ENCODE measurements at places on chromosomes 3 and 15.
A peak's percentile ranks its signal among the peaks of the same experiment; 100 is the strongest.

DNA sequence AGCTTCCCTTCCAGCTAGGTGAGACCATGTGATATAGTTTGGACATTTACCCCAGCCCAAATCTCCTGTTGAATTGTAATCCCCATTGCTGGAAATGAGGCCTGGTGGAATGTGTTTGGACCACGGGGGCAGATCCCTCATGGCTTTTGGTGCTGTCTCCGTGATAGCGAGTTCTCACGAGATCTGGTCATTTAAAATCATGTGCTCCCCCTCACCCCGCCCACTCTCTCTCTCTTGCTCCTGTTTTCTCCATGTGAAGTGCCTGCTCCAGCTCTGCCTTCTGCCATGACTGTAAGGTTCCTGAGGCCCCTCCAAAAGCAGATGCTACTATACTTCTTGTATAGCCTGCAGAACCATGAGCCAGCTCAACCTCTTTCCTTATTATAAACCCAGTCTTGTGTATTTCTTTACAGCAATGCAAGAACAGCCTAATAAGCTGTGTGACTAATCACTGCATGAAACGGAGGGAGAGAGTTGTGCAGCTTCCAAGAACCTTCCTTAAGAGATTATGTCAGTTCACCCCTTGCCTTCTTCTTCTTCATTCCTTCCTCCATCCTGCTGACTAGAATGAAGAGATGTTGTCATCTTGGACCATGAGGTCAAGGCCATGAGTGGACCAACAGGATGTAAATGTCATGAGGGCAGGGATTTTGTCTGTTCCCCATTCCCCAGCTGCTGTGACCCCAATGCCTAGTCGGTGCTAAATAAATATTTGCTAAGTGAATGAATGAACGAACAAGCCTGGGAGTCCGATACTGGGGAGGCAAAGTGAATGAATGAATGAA lies 91.0 kb downstream of the CPN2 start:
- DNase-seq: no peak

- DNase-seq: no peak
Measured at GRCh38 chr3:195717416-195717815, 3.4 kb upstream of the MUC20 start.

GRCh38 chr15:56831467-56832005 lies 86.9 kb upstream of the TCF12 start:
- DNase-seq: no peak

- DNase-seq: no peak
Measured at GRCh38 chr15:52104532-52105004, 8.0 kb downstream of the BCL2L10 start.

DNA sequence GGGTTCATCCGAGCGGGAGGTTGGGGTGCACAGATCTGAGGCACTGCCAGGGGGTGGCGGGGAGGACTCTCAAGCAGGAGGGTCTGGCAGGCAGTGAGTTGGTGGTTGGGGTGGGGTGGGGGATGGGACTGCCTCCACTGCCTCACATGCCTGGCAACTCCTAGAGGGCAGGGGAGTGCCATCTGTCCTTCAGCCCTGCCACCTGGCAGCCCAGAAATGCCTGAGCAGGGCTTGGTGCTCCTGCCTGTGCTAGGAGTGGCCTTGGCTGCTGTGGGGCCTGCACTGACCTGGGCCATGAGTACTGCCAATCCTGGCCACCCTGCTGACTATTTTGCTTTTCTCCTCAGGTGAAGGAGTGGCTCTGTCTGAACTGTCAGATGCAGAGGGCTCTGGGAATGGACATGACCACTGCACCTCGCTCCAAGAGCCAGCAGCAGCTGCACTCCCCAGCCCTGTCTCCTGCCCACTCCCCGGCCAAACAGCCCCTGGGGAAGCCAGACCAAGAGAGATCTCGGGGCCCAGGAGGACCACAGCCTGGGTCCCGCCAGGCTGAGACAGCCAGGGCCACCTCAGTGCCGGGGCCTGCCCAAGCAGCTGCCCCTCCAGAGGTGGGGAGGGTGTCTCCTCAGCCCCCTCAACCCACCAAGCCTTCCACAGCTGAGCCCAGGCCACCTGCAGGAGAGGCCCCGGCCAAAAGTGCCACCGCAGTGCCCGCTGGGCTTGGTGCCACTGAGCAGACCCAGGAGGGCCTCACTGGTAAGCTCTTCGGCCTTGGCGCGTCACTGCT lies 32.0 kb upstream of the APEH start:
- no peak for DNase-seq

GRCh38 chr3:15223685-15224572 lies 17.9 kb downstream of the CAPN7 start:
- DNase-seq: peak; percentile 43

DNA sequence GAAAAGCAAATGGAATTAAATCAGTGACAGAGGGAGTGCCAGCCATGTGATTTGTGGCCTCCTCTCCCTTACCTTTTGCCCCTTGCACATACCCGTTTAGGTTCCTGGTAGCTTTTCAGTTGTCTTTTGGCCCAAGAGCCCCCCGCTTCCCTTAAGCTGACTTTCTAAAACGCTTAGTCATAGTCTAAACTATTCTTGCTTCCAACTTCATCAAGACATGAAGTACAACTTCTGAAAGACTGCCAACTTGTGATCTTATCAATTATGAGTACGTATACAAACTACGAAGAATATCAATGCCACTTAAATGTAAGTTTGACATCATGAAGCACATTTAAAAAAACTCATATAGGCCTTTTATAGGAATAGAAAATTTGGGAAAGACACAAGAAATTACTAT lies 61.9 kb downstream of the EIF3J start:
- no peak for DNase-seq

DNA sequence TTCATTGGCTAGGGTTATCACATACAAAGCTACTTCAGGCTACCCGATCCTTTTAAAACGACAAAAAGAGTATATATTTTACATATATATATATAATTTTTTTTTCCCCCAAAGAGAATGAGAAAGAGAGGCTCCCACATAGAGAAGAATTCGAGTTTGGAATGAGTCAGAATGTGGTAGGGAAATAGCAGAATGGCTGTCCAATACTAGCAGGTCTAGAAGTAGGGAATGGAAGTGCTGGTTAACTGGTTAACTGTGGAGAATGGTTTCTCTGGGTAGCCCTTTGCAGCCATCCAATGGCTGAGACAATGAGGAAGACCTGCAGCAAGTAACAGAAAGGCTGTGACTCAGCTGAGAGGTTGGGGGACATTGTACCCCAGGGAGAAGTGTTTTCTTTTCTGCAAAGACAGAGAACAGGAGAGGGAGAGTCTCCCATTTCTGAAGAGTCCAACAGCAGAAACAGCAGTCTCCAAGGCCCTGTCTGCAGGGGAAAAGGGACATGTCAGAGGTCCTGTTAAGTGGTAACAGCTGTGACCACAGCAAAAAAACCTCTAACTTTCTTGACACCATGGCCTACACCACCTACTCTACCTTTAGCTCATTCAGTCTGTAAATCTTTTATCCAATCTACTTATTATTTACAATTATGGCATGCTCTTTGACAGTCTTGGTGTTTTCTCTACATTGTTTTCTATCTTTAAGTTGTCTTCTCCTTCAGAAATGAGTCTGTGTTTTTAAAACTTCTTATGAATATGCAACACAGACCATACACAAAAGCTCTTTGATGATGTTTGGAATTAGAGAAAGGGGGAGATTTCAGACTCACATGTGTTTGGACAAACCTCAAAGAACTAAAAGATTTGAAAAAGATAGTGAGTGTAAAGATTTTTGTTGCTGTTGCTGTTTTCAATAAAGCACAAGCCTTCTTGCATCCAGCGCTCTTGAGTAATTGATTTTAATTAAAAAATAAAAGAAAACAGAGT lies 116.1 kb upstream of the SLC7A14 start:
- DNase-seq: no peak

DNA sequence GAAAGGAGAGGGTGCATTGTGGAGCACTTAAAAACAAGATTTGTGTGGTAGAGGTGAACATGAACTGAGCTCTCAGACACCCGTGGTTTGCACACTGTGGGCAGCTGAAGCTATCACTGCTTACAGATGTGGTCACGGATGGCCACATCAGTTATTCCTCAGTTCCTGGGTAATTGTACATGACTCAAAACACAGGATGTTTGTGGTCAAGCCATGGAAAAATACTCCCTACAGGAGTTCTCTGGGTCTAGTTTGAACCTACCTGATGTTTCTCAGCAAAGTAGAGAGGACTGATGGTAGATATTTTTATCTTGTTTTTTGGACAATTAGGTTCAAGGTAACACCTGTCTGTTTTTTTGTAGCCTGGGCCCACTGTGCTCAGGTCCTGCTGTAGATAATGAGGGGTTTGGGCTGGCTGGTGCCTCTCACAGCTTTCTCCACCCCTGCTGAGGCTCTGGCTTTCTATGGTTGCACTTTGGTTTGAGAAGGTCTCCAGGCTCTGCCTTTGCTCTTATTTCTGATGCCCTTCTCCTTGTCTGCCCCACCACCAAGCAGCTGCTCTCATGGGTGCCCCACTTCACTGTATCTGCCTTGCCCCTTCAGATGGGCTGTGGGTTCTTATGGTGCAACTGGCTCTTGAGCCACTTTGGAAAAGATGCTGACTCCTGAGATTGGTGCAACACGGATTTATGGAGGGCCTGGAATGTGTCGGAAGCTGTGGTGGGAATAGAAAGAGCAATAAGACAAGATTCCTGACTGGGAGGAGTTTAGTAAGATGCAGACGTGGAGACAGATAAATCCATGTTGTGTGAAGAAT lies 40.1 kb downstream of the CDCP1 start:
- DNase-seq: no peak

GRCh38 chr3:129575997-129576384 lies 30.5 kb downstream of the PLXND1 start:
- no peak for DNase-seq

DNA sequence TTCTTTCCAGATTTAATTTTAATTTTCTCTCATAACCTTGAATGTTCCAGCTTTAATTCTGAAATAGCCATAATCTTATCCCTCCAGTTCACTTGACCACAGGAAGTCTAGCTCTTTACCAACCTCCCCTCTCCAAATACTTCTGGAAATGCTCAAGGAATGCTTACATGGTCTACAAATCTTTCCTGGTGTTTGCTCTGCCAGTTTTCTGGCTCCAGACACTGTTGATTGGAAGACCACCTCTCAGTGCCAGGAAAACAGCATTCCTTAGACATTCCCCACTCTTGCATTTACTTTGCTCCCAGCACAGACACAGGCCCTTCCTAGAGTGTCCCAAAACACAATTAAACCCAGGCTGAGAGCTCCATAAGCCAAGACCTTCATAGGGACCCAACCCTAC lies 98.6 kb downstream of the MESD start:
- no peak for DNase-seq

GRCh38 chr3:45597171-45597570 lies 2.6 kb downstream of the LIMD1 start:
- no peak for DNase-seq

DNA sequence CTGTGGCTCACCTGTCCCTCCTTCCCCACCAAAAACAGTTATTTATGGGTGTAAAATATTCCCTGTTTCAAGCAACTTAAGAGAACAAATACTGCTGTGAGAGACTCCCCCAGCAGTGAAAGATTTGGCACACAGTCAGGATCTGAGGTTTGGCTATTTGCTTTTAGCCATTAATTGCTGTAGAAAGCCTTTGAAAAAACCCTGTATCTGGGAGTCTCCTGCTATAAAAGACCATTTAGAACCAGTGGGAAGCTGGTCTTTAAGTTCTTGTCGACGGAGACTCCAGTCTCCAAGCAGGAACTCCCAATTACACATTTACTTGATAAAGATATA lies 55.1 kb upstream of the PCSK6 start:
- DNase-seq: no peak

GRCh38 chr3:105688821-105689220 lies 180.0 kb downstream of the CBLB start:
- no peak for DNase-seq

- no peak for DNase-seq
Measured at GRCh38 chr3:76436894-76437293, 603.0 kb upstream of the ROBO2 start.

DNA sequence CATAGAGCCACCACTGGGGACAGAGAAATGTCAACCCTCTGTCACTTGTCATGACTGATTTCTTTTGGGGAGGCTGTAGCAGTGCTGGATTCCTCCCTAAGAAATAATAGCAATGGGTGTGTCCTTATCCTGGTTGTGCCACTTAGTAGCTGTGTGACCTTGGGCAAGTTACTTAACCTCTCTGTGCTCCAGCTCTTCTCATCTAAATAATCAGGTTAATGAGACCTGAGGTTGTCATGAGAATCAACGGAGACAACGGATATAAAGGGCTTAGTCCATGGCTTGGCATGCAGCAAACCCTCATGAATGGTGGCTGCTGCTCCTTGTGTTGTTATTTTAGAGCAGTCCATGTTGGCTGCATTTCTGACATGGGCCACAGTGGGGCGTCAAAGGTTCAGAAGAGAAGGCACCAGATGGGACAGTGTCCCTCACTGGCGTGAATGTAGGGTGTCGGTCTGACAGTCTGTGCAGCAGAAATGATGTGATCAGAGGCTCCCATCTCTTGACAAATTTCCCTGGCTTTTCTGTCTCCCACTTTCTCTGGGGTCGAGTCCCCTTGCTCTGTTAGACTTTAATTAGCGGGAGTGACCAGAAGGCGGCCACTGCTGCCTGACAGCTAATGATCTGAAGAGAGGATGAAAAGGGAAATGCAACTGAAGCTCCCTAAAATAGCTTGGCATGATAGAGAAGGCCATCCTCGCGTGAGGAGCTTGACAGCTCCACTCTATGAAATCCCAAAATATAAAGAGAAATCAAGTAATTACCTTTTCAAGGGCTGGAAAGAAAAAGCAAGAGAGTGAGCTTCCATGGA lies 209.4 kb downstream of the CADPS start:
- DNase-seq: peak; percentile 30

DNA sequence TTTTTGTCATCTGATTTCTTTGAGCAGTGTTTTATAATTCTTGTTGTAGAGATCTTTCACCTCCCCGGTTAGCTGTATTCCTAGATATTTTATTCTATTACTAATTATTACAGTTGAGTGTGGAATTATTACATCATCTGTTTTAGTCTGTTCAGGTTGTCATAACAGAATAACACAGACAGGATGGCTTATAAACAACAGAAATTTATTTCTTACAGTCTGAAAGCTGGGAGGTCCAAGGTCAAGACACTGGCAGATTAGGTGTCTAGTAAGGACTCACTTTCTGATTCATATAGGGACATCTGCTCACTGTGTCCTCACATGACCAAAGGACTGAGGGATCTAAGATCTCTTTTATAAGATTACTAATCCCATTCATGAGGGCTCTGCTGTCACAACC lies 121.3 kb upstream of the THBS1 start:
- DNase-seq: no peak

- DNase-seq: no peak
Measured at GRCh38 chr3:48507256-48508061, 3.5 kb upstream of the SHISA5 start.

DNA sequence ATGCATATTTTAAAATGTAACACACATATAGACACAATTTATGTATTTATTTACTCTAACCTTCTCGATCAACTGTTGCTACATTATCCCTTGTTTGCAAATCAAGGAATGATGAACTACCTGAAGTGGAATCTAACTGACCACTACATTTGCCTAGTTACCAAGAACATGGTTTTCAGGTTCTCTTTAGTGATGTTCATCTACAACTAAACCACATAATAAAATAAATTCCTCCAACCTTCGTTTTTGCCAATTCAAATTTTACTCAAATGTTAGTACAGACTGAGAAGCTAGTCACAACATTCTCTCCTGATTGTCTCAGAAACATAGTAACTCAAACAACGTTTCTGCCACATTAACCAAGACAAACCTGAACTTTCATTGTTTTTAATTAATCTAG lies 521.9 kb downstream of the FOXP1 start:
- no peak for DNase-seq

All from NCI-H774 (cell line).